ENCODE measurements at places on chromosomes 4 and X.

DNA sequence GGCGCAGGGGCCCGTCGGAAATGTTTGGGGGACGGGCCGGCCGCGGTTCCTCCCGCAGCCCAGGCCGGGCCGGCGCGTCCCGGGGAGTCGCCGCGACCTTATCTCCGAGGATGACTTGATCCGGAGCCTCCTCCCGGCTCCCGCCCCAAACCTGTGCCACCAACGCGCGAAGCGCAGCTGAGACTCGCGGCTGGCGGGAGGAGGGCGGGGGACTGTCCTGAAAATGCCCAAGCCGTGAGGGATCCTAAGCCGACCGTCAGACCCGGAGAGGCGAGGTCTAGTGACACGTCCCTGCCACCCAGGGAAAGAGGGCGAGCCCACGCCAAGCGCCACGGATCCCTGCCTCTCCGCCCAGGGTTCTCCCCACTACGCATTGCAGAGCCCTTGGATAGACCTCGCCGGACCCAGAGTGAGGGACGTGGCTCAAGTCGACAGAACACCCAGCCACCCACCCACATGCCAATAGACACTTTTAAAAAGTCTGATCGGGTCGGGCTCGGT, 26.9 kb downstream of the UTP14A start:
- no peak for DNase-seq

DNA sequence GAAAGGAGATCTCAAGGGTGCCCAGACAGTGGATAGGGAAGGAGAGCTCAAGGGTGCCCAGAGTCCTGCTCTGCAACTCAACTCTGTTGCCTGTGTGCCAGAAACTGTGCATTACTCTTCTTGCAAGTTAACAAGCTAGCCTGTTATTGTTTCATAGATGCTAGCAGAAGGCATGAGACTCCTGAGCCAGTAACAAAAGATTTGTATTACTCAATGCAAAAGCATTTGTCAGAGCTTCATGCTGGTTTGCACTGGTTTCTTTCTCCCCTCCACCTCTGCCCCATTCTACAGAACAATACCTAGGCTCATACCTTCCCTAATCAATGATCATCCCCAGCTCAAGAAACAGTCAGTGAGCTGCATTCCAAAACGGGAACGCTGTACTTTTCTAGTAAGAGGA, 124.5 kb upstream of the NEIL3 start:
- no peak for DNase-seq

DNA sequence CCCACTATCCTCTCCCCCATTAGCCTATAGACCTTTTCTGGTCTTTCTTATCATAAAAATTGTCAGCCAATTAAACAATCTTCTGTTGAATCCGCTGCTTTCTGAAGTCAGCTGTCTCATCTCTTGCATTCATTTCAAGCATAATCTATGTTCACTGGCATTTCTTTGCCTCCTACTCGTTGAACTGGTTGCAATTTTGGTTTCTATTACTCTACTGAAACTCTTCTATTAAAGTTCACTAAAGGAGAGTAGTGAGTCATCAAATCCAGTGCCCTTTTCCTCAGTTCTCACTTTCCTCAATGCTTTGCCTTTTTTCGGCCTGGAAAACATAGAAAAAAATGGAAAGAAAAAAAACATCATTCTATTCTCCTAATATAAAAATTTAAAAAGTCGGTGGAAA, 23.9 kb upstream of the CXCL13 start:
- no peak for DNase-seq

GRCh38 chr4:20698382-20698781, 1.9 kb upstream of the PACRGL start:
- DNase-seq, result no peak

DNA sequence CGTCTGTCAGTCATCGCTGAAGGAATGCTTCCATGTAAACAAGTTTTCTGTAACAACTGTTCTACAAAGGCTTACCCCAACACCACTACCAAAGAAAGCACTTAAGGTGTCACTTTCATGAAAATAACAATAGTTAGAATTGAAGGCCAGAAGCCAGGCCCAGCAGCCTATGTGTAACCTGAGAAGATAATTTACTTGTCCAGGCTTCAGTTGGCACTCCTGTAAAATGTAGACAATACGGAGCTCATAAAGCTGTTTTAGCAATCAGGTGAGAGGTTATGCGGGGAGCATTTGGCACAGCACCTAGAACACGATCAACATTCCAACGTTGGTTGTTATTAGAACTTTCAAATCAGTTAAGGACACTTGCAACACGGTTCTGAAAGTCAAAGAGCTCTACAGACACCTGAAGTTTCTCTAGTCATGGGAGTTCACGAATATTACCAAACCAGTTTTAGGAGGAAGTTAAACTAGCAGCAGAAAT, 15.7 kb downstream of the ADGRA3 start:
- DNase-seq, result no peak

Data from GM12891 (cell line).